ENCODE measurements at places on chromosomes 1 and 21. TPM values are rescaled to one million over a fixed set of nuclear protein-coding genes. Genes with fewer than 3 reads are reported as not detected.

- no peak for DNase-seq
Measured at GRCh38 chr1:243917863-243918565, 68.0 kb upstream of the AKT3 start.

GRCh38 chr1:95537176-95537575 is 303.2 kb downstream of the RWDD3 start:
- DNase-seq = no peak

- no peak for DNase-seq
Measured at GRCh38 chr1:166350490-166350889, 183.7 kb upstream of the FAM78B start.

- DNase-seq = no peak
Measured at GRCh38 chr21:42195378-42196031, 23.4 kb upstream of the ABCG1 start.

GRCh38 chr1:245682638-245683628 is 528.1 kb downstream of the KIF26B start:
- DNase-seq = no peak

DNA sequence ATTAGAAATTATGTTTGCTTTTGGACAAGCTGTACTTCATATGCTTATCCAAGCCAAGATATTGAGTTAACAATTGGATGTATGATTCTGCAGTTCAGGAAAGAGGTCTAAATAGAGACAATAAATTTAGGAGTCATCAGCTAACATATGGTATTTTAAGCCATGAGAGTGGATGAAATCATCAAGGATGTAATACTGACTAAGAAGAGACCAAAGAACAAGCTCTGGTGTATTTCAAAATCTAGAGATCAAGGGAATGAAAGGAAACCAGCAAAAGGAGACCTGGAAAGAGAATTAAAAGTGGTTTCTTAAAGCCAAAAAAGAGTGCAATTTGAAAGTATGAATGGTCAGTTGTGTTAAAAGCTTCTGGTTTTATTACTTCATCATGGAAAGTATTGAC is 183.6 kb upstream of the BEND5 start:
- DNase-seq = no peak

- no peak for DNase-seq
Measured at GRCh38 chr21:38258521-38259485, 2.0 kb downstream of the KCNJ15 start.

OR6F1 gene
- not detected for total RNA-seq

NCAM2 gene
- 0.67 TPM for total RNA-seq

USH2A gene
- 1.2 TPM for total RNA-seq

Measured in right lobe of liver (tissue), 6 donors.